GM10248 (cell line): ENCODE measurements at places on chromosomes 3 and 15.
A peak's percentile ranks its signal among the peaks of the same experiment; 100 is the strongest.

GRCh38 chr3:177615015-177615414 is 417.7 kb upstream of the TBL1XR1 start:
- no peak for DNase-seq

- DNase-seq = no peak
These were observed 611.7 kb downstream of the ZIC1 start for GRCh38 chr3:148020861-148021260.

DNA sequence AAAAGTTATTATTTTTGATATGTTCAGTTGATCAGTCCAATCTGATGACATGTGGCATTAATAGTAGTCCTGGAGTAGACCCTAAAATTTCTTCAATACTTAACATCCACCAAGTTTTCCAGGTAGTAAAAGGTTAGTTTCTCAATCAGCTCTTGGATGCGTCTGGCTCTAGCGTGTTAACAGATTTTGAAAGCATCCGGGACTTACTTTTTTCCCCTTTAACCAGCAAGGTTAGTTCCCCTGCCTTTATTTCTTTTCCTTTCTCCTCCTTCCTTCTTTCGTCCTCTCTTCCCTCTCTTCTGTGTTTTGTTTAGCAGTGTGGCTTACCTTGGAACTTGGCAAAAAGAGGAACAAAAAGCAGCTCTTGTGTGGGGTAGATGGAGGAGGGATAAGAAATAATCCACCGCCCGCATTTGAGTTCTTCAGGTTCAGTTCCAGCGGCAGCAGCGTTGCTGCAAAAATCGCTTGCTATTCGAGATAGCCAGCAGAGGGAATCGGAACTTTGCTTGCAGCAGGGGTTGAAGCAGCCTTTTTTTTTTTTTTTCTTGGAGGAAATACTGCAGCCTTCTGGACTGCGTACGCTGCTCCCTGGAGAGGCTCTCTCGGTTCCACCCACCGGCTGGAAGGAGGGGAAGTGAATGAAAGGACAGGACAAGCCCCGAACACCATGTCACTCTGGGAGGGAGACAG is at the start of gene RBMS3:
Gene RBMS3 (plus strand): TSS at position 668 of the 690 bp plus-strand sequence.
- DNase-seq = peak; percentile 35

GRCh38 chr3:117404730-117405129 is 695.2 kb downstream of the TUSC7 start:
- no peak for DNase-seq

DNA sequence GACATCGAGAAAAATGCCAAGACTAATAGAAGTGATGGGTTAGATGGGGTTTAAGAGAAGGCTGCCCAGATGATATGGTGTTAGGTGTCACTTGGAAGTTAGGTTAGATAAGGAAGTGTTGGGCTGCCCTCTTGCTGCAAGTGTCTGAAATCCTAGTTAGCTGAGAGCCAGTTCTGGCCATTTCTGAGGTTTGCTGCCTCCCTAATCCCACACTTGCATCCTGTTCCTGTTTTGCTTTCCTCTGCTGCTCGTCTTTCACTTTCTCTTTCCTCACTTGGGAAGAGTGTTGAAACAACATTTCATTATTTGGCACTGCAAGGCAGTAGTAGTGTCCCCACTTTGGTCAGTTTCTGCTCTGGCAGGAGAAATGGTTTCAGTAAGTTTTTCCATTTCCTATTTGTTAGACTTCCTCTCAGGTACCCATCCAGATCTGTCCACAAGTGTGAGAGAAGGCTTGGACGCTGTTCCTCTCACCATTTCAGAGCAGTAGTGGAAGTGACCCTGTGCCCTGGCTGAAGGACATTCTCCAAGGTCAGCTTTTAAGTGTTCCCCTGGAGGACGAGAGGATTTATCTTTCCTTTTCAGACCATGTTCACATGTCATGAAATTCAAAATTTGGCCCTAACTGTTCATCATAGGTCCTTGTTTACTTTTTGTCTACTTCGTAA is 93.3 kb downstream of the ADAMTSL3 start:
- DNase-seq = no peak

DNA sequence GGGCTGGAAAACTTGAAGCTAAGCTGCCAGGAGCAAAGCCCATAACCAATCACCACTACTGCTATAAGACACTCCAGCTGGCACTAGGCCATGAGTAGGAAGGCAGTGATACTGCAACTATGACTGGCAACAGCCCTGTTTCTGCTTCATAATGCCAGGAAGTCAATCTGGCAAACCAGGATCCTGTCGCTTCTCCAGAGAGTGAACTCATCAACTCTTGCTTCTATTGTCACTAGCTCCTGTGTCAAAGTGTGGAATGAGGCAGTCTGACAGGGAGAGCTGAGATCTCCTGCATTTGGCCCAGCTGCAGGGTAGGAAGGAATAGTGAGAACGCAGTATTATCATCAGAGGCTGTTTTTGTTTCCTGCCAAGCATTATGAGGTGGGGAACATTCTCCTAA is 105.3 kb downstream of the CTNNB1 start:
- no peak for DNase-seq

DNA sequence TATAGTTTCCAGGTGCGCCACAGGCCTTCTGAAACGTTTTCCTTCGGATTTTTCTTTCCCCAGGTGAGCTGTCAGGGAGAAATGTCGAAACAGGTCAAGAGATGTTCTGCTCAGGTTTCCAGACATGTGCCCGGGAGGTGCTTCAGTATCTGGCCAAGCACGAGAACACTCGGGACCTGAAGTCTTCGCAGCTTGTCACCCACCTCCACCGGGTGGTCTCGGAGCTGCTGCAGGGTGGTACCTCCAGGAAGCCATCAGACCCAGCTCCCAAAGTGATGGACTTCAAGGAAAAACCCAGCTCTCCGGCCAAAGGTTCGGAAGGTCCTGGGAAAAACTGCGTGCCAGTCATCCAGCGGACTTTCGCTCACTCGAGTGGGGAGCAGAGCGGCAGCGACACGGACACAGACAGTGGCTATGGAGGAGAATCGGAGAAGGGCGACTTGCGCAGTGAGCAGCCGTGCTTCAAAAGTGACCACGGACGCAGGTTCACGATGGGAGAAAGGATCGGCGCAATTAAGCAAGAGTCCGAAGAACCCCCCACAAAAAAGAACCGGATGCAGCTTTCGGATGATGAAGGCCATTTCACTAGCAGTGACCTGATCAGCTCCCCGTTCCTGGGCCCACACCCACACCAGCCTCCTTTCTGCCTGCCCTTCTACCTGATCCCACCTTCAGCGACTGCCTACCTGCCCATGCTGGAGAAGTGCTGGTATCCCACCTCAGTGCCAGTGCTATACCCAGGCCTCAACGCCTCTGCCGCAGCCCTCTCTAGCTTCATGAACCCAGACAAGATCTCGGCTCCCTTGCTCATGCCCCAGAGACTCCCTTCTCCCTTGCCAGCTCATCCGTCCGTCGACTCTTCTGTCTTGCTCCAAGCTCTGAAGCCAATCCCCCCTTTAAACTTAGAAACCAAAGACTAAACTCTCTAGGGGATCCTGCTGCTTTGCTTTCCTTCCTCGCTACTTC is 3.8 kb downstream of the BHLHE40 start:
- no peak for DNase-seq

GRCh38 chr15:64698823-64699222 is 76.6 kb downstream of the RBPMS2 start:
- DNase-seq = no peak

DNA sequence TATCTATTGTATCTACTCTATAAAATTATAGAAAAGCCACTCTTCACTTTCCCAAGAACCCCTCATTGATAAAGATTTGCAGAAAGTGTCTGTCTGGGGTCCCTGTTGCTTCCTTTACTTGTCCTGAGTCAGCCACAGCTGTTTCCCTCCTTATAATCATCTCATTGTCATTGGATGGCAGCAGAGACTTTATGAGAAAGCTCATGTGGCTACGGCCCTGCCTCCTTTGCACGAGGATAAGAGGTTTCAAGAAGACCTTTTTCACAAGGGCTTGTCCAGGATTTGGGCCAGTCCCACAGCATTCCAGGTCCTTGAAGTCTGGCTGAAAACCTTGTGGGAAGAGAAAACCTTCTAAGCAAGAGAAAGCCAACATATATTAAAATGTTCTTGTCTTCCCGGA is 41.9 kb upstream of the THBS1 start:
- DNase-seq = no peak

- DNase-seq = no peak
These were observed 7.5 kb downstream of the GNB5 start for GRCh38 chr15:52183562-52184173.

- DNase-seq = no peak
These were observed 218.8 kb upstream of the STRIT1 start for GRCh38 chr3:155512175-155512866.

- DNase-seq = no peak
These were observed 16.5 kb upstream of the TBC1D23 start for GRCh38 chr3:100244264-100244663.

DNA sequence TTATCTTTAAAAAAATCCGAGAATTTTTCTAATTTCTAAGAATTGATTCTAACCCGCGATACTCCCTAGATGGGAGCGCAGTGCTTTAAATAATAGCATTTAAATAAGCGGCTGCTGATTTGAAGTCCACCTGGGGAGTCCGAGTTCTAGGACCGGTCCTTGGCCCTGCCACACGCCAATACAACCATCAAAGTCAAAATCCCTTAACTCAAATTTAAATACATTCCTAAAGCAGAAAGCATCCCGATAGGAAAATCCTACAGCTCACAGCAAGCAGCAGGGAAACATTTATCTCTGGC is 508 bp upstream of the ECT2 start:
- no peak for DNase-seq

- DNase-seq = no peak
These were observed 223.4 kb downstream of the IGSF11 start for GRCh38 chr3:118811236-118811732.

GRCh38 chr3:141065841-141066805 is 15.0 kb downstream of the SPSB4 start:
- DNase-seq = no peak

DNA sequence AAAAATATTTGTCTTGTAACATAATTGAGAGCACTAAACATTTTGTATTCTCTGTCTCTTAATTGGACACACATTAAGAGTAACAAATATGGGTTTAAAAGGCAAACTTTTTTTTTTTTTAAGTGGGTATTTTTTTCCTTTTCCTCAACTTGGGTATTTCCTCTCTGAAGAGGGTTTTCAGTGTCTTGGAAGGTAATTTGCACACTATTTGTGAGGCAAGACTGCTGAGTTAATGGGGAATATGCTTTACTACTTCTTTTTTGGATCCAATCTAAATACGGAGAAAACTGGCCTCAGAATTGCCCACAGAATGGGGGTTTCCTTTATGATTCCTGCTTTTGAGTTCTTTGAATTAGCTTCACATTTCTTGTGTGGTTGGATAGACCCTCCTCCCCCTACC is 105.2 kb downstream of the FNDC3B start:
- DNase-seq = no peak

- no peak for DNase-seq
These were observed 51.4 kb upstream of the RNF7 start for GRCh38 chr3:141686466-141687291.

GRCh38 chr3:197021231-197021630 is 8.4 kb downstream of the MELTF start:
- DNase-seq = no peak

GRCh38 chr3:62876064-62876463 is 848 bp upstream of the CADPS start:
- DNase-seq = peak; percentile 10

GRCh38 chr3:169939751-169940150 is 26.9 kb upstream of the SEC62 start:
- DNase-seq = no peak

DNA sequence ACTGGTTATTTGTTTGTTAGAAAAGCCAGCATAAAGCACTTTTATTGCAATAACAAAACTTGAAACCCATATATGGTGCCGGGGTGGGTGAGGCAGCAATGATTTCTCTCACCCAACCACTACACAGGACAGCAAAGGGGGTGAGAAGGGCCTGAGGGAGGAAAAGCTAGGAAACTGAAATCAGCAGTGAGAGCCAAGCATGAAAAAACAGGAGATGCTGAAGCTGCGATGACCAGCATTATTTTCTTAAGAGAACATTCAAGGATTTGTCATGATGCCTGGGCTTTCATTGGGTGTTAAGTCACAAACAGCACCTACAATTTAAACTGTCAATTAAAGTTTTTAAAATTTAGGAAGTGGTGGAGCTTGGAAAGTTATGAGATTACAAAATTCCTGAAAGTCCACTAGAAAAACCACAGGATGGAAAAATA is 11.9 kb upstream of the TM4SF4 start:
- no peak for DNase-seq

DNA sequence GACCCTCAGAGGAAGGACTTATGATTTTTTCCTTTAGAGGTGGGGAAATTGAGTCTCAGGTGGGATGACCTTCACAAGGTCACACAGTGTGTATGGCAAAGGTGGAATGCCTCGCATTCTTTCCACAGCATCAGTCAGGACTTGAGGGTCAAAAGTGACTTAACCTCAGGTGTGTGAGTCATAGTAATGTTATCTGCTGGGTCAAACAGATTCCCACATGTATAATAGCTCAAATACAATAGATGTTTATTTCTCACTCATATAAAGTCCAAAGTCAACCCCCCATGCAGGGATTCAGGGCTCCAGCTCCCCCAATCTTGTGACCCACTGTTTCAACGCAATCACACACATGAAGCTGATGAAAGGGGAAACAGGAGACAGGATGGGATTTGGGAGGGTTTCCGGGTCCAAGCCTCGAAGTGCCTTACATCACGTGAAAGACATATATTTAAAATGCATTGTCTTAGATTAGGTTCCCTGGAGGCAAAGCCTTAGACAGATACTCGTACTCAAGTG is 34.0 kb upstream of the CCDC174 start:
- DNase-seq = no peak

GRCh38 chr3:12193485-12194165 is 34.9 kb upstream of the TIMP4 start:
- peak; percentile 45 for DNase-seq

- DNase-seq = no peak
These were observed 278.0 kb upstream of the NECTIN3 start for GRCh38 chr3:110793611-110794010.

DNA sequence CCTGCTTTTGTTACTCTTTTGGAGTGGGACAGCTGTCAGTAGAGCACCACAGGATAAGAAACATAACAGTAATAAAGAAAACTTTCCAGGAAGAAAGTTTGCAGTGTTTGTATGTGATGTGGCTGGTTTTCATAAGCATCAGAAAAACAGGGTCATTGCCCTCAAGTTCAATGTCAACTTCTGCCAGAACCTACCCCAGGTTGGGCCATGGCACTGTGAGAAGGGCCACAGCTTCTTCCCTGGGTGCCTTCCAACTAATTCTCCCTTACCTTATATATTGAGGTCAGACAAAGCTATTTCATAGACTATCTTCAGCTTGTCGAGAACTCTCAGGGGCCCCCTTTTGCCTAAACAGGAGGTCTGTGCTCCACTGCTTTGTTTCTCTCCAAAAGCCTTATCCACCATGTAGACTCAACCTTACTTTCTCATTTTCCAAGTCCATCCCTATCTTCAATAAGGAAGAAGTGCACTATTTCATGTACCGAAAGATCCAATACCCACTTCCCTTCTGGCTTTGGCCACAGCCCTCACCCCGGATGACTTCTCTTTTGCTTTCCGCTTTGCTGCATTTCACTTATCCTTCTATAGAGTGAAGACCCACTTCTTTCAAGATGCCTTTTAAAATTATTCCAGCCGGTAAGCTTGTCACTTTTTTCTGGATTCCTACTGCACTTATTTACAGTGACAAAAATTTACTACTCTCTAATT is 38.2 kb upstream of the PLCL2 start:
- no peak for DNase-seq
